ENCODE measurements at places on chromosomes 1 and 21.

DNA sequence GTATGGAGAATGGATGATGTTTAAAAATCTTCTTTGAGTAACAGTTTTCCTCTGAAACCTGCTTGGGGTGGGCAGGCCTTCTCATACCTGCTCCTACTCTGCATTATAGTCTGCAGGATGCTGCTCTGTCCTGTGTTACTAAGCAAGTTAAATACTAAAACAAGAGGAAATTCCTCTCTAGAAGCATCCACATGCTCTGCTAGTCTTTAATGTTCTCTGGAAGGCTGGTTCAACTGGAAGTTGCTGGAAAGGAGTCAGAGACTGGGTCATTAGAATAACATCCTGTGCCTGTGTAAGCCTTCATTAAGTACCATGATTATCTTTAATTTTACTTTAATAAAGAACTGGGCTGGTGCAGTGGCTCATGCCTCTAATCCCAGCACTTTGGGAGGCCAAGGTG lies 5.8 kb downstream of the SELP start:
- DNase-seq: no peak

- no peak for DNase-seq
These were observed 26.5 kb downstream of the SFT2D2 start for GRCh38 chr1:168252204-168252733.

GRCh38 chr1:226410958-226411357 lies 3.1 kb upstream of the PARP1 start:
- DNase-seq: no peak

DNA sequence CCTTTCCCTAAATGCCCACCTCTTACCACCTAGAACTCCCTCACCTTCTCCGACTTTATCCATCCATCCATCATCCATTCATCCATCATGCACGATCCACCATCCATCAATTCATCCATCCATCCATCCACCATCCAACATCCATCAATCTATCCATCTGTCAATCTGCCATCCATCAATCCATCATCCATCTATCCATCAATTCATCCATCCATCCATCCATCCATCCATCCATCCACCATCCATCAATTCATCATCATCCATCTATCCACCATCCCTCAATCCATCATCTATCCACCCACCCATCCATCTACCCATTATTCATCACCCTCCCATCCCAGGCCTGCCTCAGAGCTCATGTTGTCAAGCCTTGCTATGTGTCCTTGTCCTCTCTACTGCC lies 34.5 kb downstream of the WNT3A start:
- no peak for DNase-seq

GRCh38 chr1:10553118-10553517 lies 78.4 kb downstream of the PEX14 start:
- peak; percentile 54 for DNase-seq

DNA sequence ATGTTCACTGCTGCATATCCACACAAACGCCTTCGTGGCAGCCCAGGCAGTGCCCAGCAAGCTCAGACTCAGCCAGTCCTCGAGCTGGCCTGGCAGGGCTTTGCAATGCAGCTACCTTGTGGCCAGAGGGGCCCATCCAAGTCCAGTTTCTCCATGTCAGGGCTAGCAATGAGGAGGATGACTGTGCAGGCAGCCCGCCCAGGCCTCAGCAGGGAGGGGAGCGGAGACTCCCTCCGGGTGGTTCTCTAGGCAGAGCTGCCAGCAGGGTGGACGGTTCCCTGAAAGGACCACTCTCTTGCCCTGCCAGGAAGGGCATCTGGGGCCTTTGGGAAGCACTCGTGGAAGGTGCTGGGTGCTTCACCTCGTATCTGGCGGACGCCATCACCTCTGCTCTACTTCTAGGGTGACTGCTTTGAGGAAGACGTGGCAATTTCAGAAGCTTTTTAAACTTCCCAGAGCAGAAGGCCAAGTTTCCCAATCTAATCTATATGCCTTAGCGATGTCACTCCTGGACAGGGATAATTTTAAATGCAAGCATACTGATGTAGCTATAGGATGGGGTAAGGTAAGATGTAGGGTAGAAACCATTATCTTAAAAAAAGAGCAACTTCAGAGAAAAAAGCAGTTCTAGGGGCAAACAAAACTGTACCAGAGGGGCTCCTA lies 56.2 kb downstream of the RUNX1 start:
- no peak for DNase-seq

GRCh38 chr1:89530444-89531089 lies 5.9 kb downstream of the LRRC8B start:
- DNase-seq: no peak

GRCh38 chr1:157678721-157679120 lies 21.8 kb downstream of the FCRL3 start:
- DNase-seq: no peak

DNA sequence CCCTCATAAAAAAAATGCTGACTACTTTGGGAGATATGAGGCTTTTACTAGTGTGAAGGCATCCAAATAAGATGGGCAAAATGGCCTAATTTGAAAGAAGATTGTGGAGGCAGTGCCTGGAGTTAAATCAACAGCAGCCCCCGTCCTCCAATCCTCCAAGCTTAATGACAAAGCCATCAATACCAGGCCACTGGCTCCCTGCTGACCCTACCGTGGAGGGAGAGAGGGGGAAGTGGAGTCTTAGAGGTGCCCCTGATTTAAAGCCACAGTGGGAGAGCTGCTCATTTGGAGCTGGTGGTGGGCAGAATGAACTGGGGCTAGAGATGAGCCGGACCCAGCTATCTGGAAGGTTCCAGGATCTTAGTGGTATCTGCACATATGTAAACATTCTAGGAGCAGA lies 24.3 kb upstream of the KNCN start:
- no peak for DNase-seq

Data from NCI-H187 treated with DMSO at 0.1 percent for 48 hours (cell line).